ENCODE measurements at places on chromosomes 5 and 9.

GRCh38 chr5:57209316-57210040 is 35.6 kb downstream of the GPBP1 start:
- no peak for DNase-seq

DNA sequence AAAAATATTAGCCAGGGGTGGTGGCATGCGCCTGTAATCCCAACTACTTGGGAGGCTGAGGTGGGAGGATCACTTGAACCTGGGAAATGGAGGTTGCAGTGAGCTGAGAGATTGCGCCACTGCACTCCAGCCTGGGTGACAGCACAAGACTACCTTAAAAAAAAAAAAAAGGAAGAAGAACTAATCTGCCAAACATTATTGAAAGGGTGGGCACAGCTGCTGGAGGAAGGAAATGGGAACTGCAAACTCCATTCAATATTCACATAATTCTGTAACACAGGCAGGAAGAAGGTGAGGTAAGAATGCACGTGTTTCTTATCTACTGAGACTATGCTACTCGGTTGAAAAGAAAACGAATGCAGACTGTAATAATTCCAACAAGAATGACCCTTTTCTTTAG is 121.1 kb upstream of the GNA14 start:
- DNase-seq = no peak

DNA sequence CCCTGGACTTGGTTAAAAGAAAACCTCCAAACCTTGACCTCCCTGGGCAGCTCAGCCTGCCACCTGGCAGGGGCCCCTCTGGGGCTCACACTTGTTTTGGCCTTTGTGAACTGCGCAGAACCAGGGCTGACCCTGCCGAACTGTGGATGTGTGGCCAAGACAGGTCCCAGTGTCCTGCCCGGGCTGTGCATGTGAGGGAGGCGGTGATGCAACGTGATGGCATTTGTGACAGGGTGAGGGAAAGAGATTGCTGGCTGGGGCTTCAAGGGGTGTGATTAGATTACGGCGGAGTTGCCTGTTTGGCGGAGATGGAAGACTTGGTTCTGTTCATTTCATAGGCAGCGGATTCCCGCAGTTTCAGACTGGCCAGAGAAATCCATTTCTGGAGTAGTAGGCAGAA is 30.4 kb upstream of the NKX2-5 start:
- no peak for DNase-seq

- no peak for DNase-seq
These were observed 12.8 kb downstream of the CCDC127 start for GRCh38 chr5:204966-205670.

GRCh38 chr5:93601802-93602155 is 18.8 kb downstream of the NR2F1 start:
- DNase-seq = no peak

DNA sequence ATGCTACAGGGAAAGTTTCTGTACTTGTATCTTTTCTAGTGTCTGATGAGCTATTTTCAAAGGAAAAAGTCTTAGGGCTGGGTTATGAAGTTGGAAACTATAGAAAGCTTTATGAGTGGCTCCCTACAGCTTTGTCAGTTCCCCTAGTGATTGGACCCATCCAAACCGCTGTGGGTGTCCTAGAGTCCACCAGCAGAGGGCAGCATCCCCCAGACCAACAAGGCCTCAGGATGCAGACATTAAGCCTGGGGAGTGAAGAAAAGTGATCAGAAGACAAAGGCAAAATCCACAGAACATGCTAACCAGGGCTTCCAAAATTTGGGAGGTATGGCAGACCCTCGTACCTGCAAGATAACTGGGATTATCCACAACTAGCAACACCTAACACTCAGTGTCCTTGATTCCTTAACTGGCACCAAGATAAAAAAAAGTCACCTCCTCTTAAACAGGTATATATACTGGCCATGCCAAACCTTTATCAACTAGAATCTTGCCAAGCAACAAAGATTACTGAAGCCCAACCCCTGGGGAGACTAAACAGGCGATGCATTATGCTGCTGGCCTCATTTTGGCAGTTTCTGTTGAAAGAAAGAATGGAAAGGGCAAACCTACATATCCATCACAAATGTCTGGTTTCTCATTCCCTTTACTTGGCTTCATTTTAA is 110.4 kb upstream of the NR5A1 start:
- DNase-seq = peak; percentile 60

GRCh38 chr9:13900449-13900848 is 413.5 kb downstream of the NFIB start:
- DNase-seq = no peak

- DNase-seq = no peak
These were observed 82.7 kb downstream of the DOCK8 start for GRCh38 chr9:297104-297972.

- DNase-seq = no peak
These were observed 55.8 kb upstream of the RANBP3L start for GRCh38 chr5:36357391-36357975.

DNA sequence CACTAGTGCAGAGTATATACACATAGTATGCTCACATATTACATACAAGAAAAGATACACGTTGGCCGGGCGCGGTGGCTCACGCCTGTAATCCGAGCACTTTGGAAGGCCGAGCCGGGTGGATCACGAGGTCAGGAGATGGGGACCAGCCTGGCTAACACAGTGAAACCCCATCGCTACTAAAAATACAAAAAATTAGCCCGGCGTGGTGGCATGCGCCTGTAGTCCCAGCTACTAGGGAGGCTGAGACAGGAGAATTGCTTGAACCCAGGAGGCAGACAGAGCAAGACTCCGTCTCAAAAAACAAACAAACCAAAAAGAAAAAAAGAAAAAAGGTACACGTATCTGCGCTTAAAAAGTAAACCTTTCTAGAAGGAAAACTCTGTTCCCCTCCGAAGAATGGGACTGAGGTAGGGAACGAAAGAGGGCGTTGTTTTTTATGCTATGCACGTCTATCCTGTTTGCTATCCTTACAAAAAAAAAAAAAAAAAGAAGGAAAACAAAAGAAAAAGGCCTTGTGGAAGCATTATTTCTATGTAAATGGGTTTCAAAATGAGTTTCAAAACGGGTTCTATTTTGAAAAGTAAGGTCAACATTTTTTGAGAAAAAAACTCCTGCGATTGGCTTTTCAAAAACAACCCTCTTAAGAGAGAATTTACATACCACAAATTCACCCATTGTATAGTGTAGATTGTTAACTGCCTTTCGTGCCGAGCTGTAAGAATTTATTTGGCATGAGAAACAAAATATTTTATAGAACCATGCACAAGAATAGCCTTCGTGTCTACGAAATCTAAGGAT is 1.2 kb downstream of the AK3 start:
- no peak for DNase-seq

GRCh38 chr5:16994565-16994964 is 58.5 kb upstream of the MYO10 start:
- DNase-seq = no peak

GRCh38 chr9:133634081-133634691 is 2.0 kb upstream of the DBH start:
- no peak for DNase-seq

- no peak for DNase-seq
These were observed 4.8 kb downstream of the ROPN1L start for GRCh38 chr5:10446490-10446889.

- no peak for DNase-seq
These were observed 242.0 kb downstream of the KDM4C start for GRCh38 chr9:6999794-7000193.

GRCh38 chr5:79837761-79838551 is 148.3 kb downstream of the CMYA5 start:
- DNase-seq = no peak

- DNase-seq = no peak
These were observed 83.8 kb downstream of the DAB2IP start for GRCh38 chr9:121735065-121735792.

- no peak for DNase-seq
These were observed 12.3 kb downstream of the F2RL1 start for GRCh38 chr5:76831110-76831452.

GRCh38 chr5:142979636-142980035 is 209.5 kb downstream of the ARHGAP26 start:
- DNase-seq = no peak

DNA sequence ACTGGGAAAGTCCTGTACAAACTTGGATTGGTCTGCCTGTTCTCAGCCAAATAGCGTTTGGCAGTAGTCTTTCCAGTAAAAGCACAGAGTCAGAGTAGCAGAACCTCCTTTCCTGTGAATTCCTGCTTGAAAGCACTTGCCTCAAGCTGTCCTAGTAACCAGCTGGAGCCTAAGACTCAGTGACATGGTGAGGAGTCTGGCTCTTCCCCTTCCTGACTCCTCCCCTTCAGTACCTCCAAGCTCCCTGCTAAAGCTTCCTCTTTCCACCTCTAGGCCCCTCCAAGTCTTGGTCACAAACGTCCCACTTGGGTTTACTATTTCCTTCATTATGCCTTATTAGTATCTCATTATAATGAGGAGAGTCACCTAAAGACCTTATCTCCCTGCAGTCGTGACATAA is 21.4 kb upstream of the FAM81B start:
- no peak for DNase-seq

DNA sequence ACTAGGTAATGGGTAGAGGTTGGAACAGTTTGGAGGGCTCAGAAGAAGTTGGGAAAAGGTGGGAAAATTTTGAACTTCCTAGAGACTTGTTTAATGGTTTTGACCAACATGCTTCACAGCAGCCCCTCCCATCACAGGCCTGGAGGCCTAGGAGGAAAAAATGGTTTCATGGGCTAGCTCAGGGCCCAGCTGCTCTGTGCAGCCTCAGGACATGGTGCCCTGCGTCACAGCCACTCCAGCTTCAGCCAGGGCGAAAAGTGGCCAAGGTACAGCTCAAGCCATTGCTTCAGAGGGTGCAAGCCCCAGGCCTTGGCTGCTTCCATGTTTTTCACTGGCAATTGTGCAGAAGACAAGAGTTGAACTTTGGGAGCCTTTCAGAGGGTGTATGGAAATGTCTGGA is 453.7 kb downstream of the LRRC70 start:
- DNase-seq = no peak

- no peak for DNase-seq
These were observed 211.0 kb downstream of the PDE4D start for GRCh38 chr5:59682542-59682941.

DNA sequence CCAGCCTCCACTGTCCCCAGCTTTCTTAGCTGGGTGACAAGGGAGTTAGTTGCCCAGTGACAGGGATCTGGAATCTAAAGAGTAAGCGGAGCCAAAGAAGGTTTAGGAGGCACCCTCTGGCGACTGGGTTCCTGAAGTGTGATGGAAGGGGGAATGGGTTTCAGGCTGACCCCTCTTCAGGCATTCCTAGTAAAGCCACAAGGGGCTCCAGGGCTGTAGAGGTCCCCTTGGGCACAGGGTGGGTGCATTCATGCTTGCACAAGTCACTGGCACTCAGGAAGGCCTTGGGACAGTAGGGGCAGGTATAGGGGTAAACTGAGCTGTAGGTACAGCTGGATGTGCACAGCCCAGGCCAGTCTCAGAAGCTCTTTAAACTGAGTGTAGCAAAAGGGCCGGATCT is 74.2 kb downstream of the CPLANE1 start:
- DNase-seq = no peak

DNA sequence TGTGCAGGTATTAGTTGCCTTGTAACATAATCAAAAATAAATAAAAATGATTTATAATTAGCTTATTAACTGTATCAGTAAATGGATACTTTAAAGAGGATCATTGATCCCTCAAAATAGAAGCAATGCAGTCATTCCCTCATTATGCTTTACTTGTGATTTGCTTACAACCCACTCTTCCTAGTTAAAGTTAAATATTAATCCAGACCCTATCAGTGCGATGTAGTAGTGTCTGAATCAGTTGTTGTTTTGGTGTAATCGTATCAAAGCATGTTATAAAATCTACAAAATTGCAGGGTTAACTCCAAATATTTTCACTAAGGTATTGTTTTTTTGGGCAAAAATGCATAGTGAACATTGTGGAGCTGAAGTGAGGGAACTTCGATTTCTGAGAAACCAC is 17.6 kb downstream of the TENT4A start:
- no peak for DNase-seq

- DNase-seq = peak; percentile 12
These were observed 733 bp downstream of the COL23A1 start for GRCh38 chr5:178589180-178590140.

GRCh38 chr5:155960177-155960576 is 366.8 kb upstream of the SGCD start:
- no peak for DNase-seq

- DNase-seq = no peak
These were observed 24.1 kb upstream of the CDH6 start for GRCh38 chr5:31169379-31169778.

- no peak for DNase-seq
These were observed 16.5 kb downstream of the CSF2 start for GRCh38 chr5:132090107-132090506.

DNA sequence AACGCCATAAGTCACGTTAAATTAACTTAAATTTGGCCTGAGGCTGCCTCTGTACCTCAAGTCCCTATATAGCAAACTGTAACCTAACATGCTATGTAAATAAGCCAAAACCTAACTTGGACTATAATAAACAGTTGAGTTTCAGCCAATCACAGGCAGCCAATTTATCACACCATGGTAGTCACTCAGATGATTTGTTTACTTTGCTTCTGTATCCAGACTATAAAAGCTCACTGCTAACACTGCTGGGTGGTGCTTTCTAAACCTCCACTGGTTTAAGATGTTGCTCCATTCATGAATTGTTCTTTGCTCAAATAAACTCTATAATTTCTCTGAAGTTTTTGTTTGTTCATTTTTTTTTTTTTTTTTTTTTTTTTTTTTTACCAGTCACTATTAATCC is 62.8 kb downstream of the TRPM3 start:
- DNase-seq = no peak

- DNase-seq = no peak
These were observed 130.9 kb downstream of the CEMIP2 start for GRCh38 chr9:71637375-71637774.

GRCh38 chr9:76552751-76553455 is 93.9 kb downstream of the GCNT1 start:
- DNase-seq = no peak

DNA sequence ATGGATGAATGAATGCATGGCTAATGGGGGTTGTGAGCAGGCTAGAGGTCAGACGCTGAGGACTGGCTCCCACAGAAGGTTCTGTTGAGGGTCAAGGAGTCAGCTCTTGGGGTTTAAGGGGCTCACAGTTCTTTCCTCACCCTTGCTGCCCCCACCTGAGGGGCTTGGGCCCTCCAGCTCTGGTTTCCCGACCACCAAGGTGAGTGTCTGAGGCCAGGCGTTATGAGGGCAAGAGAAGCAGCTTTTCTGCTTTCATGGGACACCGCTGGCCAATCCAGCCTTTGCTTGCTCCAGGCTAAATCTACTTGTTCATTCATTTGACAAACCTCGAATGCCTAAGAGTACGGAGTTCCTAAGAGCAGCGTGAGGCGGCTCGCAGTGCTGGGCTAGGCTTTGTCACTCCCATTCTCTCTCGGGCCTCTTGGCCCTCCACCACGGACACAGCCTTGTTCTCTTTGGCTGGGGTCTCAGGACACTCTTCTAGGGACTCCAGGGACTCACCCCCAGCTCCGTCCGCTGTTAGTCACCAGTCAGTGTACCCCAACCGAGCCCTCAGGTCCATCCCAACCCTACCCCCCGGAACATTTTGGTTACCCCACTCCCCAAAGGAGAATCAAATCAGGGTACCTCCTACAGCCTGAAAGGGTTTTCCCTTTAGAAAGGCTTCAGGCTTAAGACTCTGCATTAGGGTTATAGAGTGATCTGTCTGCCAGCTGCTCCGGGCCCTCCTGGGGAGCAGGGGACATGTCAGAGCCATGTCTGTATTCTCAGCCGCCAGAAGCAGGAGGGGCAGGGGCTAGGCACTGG is 210.1 kb upstream of the MVB12B start:
- no peak for DNase-seq
